WTC11 (cell line): ENCODE measurements at places on chromosomes 7 and 10.
A peak's percentile ranks its signal among the peaks of the same experiment; 100 is the strongest.

DNA sequence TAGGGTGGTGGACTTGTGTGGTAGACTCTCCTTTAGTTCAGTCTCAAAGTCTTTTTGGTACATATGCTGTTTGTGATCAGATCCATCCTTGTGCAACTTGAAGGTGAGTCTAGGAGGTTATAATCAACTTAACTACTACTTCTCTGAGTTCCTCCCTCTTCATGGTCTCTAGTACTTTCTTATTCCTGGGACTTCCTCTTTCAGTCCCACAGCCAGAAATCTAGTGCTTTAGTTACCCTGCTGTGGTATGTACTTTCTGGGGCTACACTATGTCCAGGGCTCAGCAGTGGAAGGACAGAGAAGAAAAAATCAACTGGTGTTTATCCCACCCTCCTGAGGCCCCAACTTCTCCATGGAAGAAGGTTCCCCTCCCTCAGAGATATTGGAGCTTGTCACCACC is 19.4 kb upstream of the ATAD1 start:
- no peak for DNase-seq

DNA sequence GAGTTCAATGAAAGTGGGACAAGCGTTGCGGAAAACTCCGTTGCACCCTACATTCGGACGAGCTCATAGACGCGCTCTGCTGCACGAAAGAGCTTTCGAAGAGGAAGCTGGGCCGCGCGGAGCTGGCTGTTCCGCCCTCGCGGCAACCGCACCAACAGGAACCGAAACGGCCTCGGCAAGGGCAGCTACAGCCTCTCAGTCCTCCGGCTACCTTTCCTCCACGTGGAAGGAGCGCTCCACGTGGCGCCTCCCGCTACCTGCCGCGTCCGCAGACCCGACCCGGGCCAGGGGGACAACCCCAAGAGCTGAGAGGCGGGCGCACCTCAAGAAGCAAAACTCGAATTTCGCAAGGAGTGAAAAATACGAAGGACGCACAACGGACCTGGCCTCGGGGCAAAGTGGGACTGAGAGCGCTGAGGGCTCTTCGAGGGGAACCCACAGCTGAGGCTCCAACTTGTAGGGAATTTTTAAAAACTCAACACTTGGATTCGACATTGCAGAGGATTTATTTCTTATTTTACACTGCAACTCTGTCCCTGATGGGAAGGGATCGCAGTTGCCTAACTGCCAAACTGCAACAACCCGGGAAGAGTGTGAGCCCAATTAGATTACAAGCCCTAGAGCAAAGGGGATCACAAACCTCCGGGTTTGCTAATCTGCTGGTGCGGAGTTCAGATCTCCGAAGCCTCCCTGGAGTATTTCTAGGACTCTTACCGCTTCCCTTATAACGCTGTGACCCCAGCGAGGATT is 1.4 kb downstream of the HPSE2 start:
- peak; percentile 70 for DNase-seq

GRCh38 chr7:158649279-158649678 is 55.3 kb downstream of the NCAPG2 start:
- no peak for DNase-seq

DNA sequence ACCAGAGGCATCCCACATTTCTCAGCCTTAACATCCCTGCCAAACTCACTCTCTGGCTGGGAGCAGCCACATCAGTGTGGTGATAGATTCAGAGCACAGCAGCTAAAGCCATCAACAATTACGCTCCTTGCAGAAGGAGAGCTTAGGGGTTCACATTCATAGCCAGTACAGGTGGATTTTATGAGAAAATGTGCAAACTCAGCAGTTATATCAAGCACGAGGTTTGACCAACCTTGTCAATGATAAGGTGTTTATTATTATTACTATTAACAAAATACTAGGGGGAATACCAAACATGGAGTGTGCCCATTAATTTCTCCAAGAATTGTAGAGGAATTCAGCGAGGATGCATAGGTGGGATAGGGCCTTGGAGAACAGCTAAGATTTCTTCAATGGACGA is 362.3 kb downstream of the WDR11 start:
- DNase-seq, result no peak

- DNase-seq, result no peak
Measured at GRCh38 chr10:103784723-103785418, 70.5 kb downstream of the SH3PXD2A start.

DNA sequence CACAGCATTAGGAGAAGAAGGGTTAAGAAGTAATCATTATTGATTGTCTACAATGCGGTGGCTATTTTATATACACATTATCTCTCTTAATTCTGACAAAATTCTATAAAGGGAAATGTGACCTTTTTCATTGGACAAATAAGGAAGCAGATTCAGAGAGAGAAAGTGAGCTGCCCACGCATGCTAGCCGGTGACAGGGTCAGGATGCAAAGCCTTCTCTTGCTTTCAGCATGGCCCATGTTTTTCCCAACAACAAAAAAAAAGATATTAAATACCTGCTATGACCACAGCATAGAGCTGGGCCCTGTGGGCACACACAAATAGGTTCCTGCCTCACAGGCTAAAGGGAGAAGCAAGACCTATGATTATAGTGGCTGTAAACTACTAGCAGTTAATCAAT is 66.8 kb downstream of the PPP1R3C start:
- DNase-seq, result no peak

DNA sequence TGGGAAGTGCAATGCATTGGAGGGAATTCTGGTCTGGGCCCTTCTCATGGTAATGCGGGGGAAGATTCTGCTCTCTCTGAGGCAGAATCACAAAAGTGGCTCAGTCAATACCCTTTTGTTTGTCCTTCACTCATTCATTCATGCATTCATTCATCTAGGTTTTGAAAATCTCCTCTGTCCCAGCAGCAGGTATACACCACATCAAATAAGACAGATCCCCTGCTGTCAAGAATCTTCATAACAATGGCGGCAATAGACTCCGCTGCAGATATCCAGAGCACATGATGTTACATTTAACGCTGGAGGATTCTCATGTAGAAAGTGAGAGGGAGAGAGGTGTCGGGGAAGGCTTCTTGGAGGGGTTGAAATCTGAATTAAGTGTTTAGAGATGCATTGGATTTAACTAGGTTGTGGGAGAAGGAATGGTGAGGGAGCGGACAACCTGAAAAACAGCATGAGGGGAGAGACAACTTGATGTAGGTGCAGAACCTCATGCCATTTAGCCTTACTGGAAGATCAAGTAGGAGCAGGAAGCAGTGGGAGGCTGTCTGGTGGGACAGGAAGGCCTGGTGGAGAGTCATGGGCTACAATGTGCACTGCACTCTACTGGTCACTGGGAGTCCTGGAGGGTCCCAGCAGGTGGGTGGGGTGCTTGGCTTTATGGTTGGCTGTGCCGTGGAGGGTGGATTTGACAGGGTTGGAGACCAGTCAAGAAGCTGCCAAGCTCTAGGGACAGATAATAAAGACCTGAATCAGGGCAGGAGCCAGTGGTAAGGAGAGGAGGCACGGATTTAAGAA is 5.2 kb upstream of the FAM180A start:
- DNase-seq, result no peak

DNA sequence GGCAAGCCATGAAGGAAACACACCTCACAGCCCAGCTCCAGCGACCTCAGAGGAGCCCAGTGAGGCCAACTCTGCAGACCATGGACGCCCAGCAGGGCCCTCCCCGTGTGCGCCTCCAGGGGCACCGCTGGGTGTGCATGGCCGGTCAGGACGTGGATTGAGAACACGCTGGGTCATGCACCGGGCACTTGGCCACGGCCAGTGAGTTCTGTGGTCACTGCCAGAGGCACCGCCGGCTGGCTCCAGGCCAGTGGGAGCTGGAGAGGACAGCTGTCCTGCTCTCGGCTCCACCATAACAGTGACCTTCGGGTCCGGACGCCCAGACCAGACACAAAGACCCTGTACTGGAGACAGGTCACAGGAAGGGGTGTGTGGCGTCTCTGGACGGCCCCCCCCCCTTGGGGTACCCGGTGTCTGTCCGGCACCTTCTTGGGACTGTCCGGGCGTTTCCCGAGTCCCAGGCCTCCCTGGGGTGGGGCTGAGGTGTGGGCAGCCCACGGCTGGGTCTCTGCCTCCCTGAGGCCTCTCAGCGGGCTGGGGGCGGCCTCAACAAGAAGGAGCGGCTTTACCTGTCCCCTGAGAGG is 50.4 kb upstream of the NKX6-2 start:
- DNase-seq, result no peak
